ENCODE measurements at places on chromosomes 4 and X. TPM values are rescaled to one million over a fixed set of nuclear protein-coding genes. Genes with fewer than 3 reads are reported as not detected.

Gene PGAM4
- total RNA-seq, result not detected

Gene TMEM31
- total RNA-seq, result 0.14 TPM

Gene MAGEE2
- not detected for total RNA-seq

Gene DUX4
- total RNA-seq, result not detected

Gene FGB
- not detected for total RNA-seq

All from smooth muscle cell of bladder (primary cell).